Mesothelial cell of epicardium (in vitro differentiated cells): ENCODE measurements at places on chromosomes 2 and 18.

DNA sequence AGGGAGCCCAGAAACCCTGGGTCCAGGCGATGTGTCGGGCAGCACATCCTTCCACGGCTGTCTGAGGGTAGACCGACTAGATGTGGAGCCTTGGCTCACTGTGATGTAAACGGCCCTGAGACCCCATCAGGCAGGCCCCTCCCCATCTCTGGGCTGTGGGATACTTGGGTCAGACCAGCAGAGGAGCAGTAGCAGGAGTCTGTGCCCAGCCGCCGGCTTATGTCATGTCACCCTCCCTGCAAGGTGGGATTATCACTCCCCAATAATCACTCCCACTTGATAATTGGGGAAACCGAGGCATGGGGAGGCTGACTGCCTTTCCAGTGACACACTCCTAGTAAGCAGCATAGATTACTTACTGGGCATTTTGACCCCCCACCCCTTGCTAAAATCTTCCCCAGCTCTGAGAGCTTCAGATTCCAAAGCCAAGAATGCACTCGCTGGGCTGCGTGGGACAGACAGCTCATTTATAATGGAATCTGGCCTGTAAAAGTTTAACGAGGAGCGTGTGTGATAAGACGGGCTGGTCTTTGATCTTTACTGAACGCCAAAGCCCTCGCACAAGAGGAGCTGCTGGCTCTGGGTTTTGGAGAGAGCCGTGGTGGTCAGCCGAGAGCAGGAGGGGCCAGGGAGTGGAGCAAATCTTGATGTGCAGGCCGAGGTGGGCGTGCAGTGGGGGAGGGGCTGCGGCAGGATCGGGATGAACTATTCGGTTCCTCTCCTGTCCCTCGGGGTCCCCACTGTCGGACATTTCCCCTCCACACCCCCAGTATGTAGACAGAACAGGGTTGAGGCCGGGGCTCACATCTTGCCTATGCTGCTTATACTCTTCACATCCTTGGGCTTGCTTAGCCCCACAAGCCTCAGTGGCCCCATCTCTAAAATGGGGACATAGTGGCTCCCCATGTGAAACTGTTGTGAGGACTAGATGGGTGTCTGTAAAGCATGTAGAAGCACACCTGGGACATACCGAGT is 200.0 kb downstream of the GLI2 start:
- peaks cover 6% of the 10 kb centered on the region for H3K36me3 ChIP-seq
- no peaks in the 10 kb centered on the region for H3K27me3 ChIP-seq

GRCh38 chr2:46870051-46870839 is 45.4 kb downstream of the MCFD2 start:
- H3K36me3 ChIP-seq, result peaks cover 4% of the 10 kb centered on the region
- H3K4me1 ChIP-seq, result peaks cover 37% of the 10 kb centered on the region
- H3K4me3 ChIP-seq, result no peak overlapping the region
- H3K27ac ChIP-seq, result no peak overlapping the region

DNA sequence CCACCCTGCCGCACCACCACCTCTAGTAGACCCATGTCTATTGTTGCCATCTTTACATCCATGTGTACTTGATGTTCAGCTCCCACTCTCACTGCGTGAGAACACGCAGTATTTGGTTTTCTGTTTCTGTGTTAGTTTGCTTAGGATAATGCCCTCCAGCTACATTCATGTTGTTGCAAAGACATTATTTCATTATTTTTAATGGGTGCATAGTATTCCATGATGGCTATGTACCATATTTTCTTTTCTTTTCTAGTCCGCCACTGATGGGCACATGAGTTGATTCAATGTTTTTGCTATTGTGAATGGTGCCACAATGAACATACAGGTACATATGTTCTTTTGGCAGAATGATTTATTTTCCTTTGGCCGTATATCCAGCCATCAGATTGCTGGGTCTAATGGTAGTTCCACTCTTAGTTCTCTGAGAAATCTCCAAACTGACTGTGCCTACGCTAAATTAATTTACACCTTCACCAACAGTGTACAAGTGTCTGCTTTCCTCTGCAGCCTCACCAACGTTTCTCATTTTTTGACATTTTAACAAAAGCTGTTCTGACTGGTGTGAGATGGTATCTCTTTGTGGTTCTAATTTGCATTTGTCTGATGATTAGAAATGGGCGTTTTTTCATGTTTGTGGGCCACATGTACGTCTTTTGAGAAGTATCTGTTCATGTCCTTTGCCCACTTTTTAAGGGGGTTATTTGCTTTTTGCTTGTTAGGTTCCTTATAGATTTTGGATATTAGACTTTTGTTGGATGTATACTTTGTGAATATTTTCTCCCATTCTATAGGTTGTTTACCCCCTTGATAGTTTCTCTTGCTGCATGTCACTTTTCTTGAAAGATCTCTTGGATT is 10.5 kb upstream of the ZNF513 start:
- no peak overlapping the region for H3K27ac ChIP-seq
- H3K27me3 ChIP-seq, result no peaks in the 10 kb centered on the region
- H3K36me3 ChIP-seq, result peaks cover 6% of the 10 kb centered on the region
- no peaks in the 10 kb centered on the region for H3K4me1 ChIP-seq

DNA sequence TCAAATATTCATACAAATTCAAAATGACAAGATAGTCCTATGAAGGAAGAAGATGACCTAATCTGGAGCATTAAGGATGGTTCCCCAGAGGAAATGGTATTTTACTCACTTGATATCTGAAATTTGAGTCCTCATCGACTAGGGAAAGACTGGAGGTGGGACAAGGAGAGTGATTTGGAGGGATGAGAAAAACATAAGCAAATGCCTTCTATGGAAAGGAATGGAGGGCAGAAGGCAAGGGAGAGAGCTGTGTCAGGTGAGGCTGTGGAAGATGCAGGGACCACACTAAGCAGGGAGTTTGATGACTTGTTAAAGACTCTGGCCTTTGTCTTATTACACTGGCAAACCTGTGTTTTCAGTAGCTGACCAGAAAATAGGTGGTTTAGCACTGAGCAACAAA is 38.4 kb downstream of the CALCRL start:
- H3K27me3 ChIP-seq, result no peaks in the 10 kb centered on the region
- no peaks in the 10 kb centered on the region for H3K36me3 ChIP-seq
- H3K4me1 ChIP-seq, result no peaks in the 10 kb centered on the region

- DNase-seq, result no peak
- H3K27me3 ChIP-seq, result no peaks in the 10 kb centered on the region
- H3K27ac ChIP-seq, result no peak overlapping the region
- no peak overlapping the region for H3K4me3 ChIP-seq
- peaks cover 6% of the 10 kb centered on the region for H3K36me3 ChIP-seq
These were observed 737.6 kb downstream of the SLC4A3 start for GRCh38 chr2:220365023-220365422.

DNA sequence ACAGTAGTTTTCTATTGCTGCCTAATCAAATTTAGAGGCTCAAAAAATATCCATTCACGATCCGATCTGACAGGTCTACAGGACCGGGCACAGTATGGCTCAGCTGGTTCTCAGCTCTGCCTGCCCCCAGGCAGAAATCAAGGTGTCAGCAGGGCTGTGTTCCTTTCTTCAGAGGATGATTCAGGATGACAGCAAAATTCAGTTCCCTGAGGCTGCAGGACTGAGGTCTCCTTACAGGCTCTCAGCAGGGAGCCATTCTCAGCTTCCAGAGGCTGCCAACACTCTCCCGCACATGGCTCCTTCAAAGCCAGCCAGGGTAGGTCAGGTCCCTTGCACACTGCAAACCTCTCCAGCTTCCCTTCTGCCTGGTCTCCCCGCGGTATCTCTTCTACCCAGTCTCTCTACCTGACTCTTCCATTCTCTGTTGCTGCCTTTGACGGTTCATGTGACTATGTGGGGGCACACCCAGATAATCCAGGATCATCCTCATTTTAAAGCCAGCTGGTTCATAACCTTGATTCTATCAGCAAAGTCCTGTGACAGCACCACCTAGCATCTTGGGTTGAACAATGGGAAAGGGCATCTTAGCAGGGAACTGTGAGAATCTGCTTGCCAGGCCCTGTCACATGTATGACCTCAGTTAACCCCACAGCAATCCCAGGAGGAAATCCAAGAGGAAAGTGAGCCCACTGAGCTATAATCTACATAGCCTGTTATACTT is 50.4 kb downstream of the UXS1 start:
- H3K27ac ChIP-seq, result no peak overlapping the region
- no peak overlapping the region for H3K4me3 ChIP-seq
- DNase-seq, result no peak
- peaks cover 18% of the 10 kb centered on the region for H3K4me1 ChIP-seq

DNA sequence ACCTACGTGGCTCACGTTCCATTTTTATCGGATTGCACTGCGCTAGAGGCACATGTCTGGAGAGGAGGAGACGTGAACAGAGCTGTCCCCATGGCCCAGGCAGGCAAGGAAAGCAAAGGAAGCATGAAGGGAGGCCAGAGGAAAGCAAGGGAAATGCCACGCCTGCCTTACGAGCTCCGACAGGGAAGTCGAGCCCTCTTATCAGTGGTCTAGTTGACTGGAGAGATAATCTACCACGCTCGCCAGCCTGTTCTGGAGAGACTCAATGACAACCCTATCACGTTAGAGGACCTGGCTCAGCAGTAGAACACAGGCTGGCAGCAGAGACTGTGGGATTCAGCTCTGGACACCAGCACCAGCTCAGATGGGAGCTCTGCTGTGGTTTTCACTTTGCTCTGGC is 202.6 kb upstream of the ID2 start:
- H3K27ac ChIP-seq, result no peak overlapping the region
- DNase-seq, result no peak
- no peaks in the 10 kb centered on the region for H3K27me3 ChIP-seq
- H3K4me3 ChIP-seq, result no peak overlapping the region
- no peaks in the 10 kb centered on the region for H3K36me3 ChIP-seq

GRCh38 chr2:12881952-12882351 is 165.2 kb downstream of the TRIB2 start:
- no peak overlapping the region for H3K4me3 ChIP-seq
- H3K36me3 ChIP-seq, result no peaks in the 10 kb centered on the region
- no peak for DNase-seq
- no peak overlapping the region for H3K27ac ChIP-seq

- H3K36me3 ChIP-seq, result no peaks in the 10 kb centered on the region
- H3K4me3 ChIP-seq, result no peak overlapping the region
- no peaks in the 10 kb centered on the region for H3K4me1 ChIP-seq
- no peak for DNase-seq
- no peak overlapping the region for H3K27ac ChIP-seq
- peaks cover 3% of the 10 kb centered on the region for H3K27me3 ChIP-seq
These were observed 265.5 kb downstream of the RPRM start for GRCh38 chr2:153213022-153213421.

- H3K36me3 ChIP-seq, result no peaks in the 10 kb centered on the region
- no peak overlapping the region for H3K4me3 ChIP-seq
- peaks cover 17% of the 10 kb centered on the region for H3K4me1 ChIP-seq
- H3K27me3 ChIP-seq, result no peaks in the 10 kb centered on the region
- DNase-seq, result no peak
These were observed 17.4 kb upstream of the KCMF1 start for GRCh38 chr2:84953535-84953934.

GRCh38 chr2:161170958-161171932 is 11.0 kb downstream of the TANK start:
- no peaks in the 10 kb centered on the region for H3K27me3 ChIP-seq
- no peak for DNase-seq
- no peak overlapping the region for H3K4me3 ChIP-seq
- peaks cover 27% of the 10 kb centered on the region for H3K36me3 ChIP-seq
- no peak overlapping the region for H3K27ac ChIP-seq

- peaks cover 4% of the 10 kb centered on the region for H3K36me3 ChIP-seq
- DNase-seq, result no peak
- H3K27me3 ChIP-seq, result peaks cover 3% of the 10 kb centered on the region
- H3K4me3 ChIP-seq, result no peak overlapping the region
These were observed 413.5 kb downstream of the ZNF516 start for GRCh38 chr18:76081536-76081935.

- no peak overlapping the region for H3K4me3 ChIP-seq
- no peaks in the 10 kb centered on the region for H3K27me3 ChIP-seq
- H3K4me1 ChIP-seq, result peaks cover 9% of the 10 kb centered on the region
- H3K36me3 ChIP-seq, result no peaks in the 10 kb centered on the region
- peak overlapping the region; percentile 49 for H3K27ac ChIP-seq
These were observed 126.6 kb downstream of the UBE2E3 start for GRCh38 chr2:181106789-181107627.

GRCh38 chr2:160104115-160104514 is 41.7 kb upstream of the PLA2R1 start:
- peak overlapping the region; percentile 92 for H3K27ac ChIP-seq
- H3K27me3 ChIP-seq, result no peaks in the 10 kb centered on the region
- no peak for DNase-seq

GRCh38 chr18:9419956-9420631 is 55.2 kb upstream of the RALBP1 start:
- H3K4me1 ChIP-seq, result peaks cover 35% of the 10 kb centered on the region
- H3K36me3 ChIP-seq, result no peaks in the 10 kb centered on the region
- H3K27ac ChIP-seq, result no peak overlapping the region
- no peaks in the 10 kb centered on the region for H3K27me3 ChIP-seq
- no peak for DNase-seq

DNA sequence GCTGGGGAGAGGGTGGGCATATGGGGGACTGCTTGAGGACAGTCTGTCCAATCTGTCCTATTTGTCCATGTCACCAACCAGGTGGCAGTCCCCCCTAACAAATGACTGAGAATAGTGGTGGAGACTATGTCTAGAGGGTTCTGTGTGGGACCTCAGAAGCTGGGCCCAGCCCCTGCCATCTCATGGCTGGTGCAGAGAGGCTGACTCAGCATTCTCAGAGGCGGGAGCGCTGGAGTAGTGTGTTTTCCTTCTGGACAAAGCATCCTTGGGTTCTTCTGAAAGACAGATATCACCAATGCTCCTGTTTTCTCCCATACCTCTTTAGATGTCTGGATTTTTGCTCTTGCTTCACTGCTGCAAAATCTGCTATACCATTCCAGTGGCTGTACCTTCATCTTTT is 44.1 kb upstream of the SP140L start:
- no peaks in the 10 kb centered on the region for H3K4me1 ChIP-seq
- no peak overlapping the region for H3K4me3 ChIP-seq
- no peaks in the 10 kb centered on the region for H3K36me3 ChIP-seq
- DNase-seq, result no peak
- H3K27me3 ChIP-seq, result peaks cover 2% of the 10 kb centered on the region

DNA sequence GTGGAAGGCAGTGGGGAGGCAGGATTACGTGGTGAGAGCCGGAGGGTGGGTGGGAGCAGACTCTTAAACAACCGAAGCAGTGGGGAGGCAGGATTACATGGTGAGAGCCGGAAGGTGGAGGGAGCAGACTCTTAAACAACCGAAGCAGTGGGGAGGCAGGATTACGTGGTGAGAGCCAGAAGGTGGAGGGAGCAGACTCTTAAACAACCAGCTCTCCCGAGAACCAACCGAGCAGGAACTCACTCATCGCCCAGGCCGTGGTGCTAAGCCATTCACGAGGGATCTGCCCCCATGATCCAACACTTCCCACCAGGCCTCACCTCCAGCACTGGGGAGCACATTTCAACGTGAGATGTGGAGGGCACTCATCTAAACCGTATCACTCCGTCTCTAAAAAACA is 87.7 kb downstream of the RTP5 start:
- peak; percentile 8 for DNase-seq
- no peak overlapping the region for H3K27ac ChIP-seq
- H3K27me3 ChIP-seq, result peaks cover 18% of the 10 kb centered on the region
- no peak overlapping the region for H3K4me3 ChIP-seq
- H3K36me3 ChIP-seq, result no peaks in the 10 kb centered on the region

DNA sequence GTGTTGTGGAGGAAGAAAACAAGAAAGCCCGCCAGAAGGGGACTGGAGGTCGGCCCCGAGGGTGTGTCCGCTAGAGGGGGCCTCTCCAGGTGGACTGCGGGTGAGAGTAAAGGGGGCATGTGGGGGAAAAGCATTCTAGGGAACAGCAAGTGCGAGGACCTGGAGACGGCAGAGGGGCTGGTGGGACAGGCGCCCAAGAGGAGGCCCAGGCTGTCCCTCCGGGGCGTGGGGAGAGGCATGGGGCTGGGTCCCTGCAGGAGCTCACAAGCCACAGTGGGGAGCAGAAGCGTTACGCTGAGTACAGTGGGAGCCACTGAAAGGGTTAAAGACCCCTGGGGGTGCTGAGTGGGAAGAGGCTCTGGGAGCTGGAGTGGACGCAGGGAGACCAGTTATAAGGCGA is 1.6 kb upstream of the KLF11 start:
- peak; percentile 39 for DNase-seq
- peak overlapping the region; percentile 76 for H3K4me3 ChIP-seq
- peaks cover 16% of the 10 kb centered on the region for H3K4me1 ChIP-seq
- no peak overlapping the region for H3K27ac ChIP-seq
- H3K27me3 ChIP-seq, result peaks cover 5% of the 10 kb centered on the region
